ENCODE measurements at places on chromosomes 7 and 10.

GRCh38 chr10:74892839-74893238 lies 66.4 kb downstream of the KAT6B start:
- no peak for DNase-seq

DNA sequence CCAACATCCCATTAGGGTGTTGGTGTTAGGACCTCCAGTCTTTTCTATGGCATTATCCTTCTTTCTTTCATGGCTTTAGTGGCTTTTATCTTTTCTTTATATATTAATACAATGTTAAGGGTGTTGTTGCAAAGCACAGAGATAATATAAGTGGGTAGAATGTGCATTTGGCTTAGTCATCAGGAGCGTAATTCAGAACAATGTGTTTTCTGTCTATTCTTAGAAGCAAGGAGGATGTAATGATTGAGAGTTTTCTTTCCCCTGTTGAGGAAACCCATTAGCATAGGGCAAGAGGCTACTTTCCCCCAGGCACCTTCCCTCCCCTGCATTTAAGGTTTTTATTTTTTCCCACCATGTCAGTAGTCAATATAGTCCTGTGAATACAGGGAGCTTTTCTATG lies 79.7 kb downstream of the TMEM106B start:
- no peak for DNase-seq

GRCh38 chr7:132352800-132353199 lies 223.5 kb downstream of the PLXNA4 start:
- DNase-seq = no peak

DNA sequence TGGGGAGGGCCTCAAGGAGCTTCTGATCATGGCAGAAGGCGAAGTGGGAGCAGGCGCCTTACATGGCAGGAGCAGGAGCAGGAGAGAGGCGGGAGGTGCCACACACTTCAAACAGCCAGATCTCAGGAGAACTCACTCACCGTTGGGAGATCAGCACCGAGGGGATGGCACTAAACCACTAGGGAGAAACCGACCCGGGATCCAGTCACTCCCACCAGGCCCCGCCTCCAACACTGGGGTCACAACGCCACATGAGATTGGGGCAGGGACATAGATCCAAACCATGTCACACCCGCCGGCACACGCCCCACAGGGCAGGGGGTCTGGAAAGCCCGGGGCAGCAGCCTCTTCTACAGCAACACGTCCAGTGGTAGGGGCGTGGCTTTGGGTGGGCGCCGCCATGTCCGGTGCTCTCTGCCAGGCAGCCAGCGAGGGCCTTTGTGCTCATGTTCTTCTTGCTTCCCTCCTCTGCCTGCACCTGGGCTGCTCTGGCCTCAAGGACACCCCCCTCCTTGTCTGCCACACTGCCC lies 233.8 kb upstream of the SHH start:
- no peak for DNase-seq

DNA sequence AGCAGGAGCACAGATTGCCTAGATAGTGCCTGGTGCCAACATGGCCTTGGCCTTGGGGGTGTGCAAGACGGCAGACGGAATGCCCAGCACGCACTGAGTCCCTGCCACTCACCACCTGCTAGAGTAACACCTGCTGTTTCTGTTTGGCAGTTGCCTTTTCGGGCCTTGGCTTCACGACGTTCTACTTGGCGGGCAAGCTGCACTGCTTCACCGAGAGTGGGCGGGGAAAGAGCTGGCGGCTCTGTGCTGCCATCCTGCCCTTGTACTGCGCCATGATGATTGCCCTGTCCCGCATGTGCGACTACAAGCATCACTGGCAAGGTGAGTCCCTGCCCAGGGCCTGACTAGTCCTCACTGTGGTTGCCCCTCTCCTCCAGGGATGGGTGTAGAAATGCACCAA lies 118.0 kb downstream of the PLPP4 start:
- no peak for DNase-seq

DNA sequence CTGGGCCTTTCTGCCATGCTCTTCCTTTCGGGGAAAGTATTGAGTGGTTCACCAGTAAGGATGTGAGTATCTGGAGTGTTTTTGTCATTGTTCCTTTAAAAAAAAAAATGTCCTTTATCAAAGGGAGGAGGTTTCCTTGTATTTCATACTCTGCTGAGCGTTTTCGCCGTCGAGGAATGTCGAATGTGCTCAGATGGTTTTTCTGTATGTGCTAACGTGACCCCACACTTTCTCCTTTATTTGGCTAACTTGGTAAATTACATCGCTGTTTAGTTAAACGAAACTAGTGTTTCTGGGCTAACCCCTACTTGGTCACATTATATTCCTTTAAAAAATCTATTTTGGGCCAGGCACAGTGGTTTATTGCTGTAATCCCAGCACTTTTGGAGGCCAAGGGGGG lies 45.9 kb downstream of the INPP5A start:
- DNase-seq = no peak

DNA sequence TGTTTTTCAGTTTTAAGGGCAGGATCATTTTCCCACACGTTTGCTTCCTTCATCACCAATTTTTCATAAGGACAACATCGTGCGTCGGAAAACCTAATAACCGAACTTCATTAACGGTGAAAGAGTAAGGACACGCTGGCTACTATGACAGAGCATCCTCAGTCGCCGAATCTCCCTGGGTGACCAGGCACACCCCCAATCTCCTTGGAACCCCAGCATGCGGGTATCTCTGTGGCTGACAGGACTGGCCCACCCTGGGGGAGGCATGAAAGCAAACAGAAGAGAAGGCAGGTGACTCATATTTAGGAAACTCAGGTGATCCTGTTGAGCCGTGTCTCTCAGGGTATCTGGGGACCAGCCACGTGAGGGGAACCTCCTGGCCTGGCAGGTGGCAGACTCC lies 134.2 kb downstream of the DIP2C start:
- DNase-seq = no peak

GRCh38 chr10:82089327-82089726 lies 214.3 kb downstream of the NRG3 start:
- DNase-seq = no peak

GRCh38 chr7:95263785-95264362 lies 60.5 kb downstream of the PON1 start:
- no peak for DNase-seq

DNA sequence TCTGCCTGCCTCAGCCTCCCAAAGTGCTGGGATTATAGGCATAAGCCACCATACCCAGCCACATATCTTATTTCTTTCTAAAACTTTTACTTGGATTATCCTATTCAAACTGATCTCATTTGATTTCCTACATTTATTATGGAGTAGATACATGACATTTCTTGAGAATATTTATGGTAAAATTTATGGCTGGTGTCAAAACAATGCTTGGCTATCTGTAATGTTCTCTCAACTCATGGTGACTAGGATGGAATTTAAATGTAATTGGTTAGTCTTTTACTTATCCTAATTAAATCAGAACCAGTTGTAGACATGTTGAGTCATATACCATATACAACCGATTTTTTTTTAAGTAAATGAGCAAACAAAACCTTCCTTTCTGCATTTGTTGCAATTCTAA lies 4.1 kb downstream of the NUP42 start:
- DNase-seq = no peak

DNA sequence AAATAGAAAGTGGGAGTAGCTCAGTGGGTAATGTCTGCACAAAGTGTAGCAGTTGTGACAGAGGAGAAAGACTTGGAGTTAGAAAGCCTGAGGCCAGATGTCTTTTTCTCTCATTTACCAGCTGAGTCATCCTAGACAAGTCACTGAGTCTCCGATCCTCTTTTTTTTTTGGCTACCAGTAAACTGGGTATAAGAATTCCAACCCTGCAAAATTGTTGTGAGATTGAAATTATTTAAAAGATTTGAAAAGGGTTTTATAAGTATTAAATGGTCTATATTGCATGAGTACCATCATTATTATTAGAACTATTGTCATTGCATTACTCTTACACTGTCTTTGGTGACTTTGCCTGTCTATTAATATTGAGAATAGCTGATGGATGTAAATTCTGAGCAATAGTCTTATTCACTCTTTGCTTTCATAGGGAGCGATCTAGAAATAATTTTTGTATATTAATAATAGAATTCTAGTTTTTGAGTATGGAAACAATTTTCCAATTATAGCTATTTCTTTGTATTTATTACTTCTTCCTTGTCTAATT lies 74.0 kb downstream of the ARID5B start:
- no peak for DNase-seq

GRCh38 chr10:29243750-29244149 lies 45.1 kb upstream of the LYZL1 start:
- DNase-seq = no peak

DNA sequence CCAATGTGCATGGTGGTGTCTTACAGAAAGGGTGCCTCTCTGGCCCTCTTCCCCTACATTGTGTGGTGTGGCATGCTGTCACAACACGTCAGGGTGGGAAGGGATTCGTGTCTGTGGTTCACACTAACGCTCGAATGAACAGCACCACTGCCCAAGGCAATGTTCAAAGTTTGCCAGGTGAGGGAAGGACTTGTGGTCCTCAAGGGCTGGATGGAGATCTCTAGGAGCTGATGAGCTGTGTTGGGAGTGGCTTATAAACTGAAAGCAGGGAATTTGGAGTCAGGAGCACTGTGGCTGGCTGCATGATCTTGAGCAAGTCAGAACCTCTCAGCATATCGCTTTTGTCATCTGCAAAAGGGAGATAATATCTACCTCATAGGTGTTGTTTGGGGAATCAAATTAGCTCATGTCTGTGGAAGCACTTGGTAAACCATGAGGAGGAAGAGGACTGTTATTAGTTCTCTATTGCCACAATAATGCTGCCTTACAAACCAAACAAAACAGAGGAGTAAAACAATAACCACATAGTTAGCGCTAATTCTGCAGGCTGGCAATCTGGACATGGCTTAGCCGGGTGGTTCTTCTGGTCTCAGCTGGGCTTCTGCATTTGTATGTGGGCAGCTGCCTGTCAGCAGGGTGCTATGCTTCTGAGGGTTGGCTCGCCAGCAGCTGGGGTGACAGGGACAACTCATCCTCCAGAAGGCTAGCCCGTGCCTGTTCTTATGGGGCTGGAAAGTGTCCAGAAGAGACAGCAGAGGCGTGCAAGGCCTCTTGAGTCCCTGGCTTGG lies 22.9 kb upstream of the C10orf105 start:
- DNase-seq = no peak

- DNase-seq = no peak
These were observed 284.4 kb upstream of the IGFBP3 start for GRCh38 chr7:46205478-46205877.

DNA sequence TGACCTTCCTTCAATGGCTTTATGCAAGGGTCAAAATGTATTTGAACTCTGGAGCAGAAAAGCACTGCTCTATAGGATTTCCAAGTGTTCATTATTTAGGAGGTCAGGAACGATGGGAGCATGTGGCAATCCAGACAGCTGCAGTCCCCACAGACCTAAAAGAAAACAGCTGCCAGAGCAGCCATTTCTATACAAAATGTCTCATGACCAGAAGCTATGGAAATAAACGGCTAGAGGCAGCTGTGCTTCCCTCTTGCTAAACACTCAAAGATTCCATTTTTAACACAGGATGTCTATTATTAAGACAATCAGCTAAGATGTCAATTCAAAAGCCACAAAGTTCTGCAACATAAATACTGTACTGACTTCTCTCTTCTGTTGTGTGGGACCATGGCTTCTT lies 879.1 kb upstream of the C7orf33 start:
- DNase-seq = no peak

DNA sequence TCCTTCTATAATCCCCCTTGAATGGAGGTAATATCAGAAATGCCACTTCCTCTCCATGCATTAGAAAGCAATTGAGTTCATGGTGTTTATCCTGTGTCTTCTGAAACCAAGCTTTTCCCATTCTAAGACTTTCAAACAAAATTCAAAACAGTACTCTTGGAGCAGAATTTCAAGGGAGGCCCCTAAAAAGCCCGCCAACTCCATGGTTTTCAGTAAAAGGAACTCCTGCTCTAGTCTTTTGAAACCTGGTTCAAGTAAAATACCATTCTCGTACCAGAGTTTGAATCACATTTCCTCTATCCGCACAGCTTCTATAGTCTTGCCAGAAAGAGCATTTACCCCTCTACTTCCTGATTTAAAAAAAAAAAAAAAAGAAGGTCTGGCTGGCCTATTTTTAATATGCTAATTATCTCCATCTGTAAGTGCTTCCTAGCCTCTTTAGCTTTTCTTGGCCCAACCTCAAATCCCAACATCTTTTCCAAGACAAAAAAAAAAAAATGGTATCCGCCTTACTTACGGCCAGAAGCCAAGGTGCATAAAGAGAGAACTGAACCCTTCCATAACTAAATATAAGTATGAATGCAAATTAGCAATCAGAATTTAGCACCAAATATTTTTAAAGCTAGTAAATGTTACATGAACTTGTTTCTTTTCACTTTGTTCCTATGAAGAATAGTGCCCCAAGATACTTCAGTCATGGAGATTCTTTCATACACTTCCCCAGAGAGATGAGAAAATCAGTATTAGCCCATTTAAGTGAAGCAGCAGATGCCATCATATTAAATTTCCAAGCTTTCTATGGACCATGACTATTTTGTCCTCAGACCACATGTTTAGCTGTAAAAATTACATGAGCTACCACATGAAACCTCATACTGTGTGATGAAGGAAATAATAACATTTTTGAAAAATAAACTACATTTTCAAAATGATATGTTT lies 199.9 kb upstream of the FAM3C start:
- DNase-seq = no peak

- no peak for DNase-seq
These were observed 192.7 kb downstream of the PTPRN2 start for GRCh38 chr7:158394936-158395335.

GRCh38 chr7:141701489-141702046 lies 398 bp downstream of the DENND11 start:
- peak; percentile 79 for DNase-seq

DNA sequence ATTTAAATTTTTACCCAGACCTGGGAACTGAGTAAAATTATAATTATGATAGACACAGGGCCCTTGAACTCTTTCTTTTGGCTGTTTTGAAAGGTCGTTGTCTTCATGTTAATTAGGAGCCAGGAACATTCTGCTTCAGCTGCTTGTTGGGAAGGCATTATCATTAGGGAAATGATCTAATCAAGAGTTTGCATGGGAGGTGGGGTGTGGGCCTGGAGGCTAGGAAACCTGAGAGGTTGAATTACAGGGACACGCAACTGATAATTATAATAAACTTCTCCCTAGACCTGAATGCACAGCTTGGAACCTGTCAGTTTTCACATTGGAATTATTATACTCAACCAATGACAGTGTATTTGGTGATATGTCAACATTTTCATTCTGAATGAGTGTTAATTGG lies 237.7 kb downstream of the CACNB2 start:
- no peak for DNase-seq

DNA sequence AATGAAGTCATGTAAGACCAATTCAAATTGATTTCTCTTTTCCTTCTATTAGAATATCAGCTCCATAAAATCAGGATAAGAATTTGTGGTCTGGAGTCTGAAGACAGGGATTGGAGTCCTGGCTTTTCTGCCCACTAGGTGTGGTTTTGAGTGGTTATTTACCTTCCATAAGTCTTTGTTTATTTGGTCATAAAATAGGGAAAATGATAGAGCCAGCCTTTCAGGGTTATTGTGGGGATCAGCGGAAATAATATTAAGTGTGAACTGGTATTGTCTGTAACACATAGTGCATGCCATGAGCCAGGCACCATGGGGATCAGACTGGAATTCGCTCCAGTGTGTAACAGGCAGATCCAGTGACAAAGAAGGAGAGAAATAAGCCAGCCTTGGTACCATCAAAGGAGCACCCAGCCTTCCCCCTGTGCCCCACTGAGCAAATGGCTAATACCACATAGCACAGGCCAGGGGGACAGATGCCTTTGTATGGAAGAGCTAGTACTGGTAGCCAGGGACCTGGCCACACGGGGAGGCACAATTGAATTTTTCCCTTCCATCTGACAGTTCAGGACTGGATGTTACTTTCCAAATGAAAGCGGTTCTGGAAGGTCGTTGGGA lies 509.7 kb upstream of the PODXL start:
- no peak for DNase-seq

Data from GM06990 (cell line).